Stimulated activated CD4-positive, alpha-beta T cell treated with anti-CD3 and anti-CD28 coated beads, Interleukin-2, amount 100 ng/mL, for 48 hours (primary cell): ENCODE measurements at places on chromosomes 11 and 22.

DNA sequence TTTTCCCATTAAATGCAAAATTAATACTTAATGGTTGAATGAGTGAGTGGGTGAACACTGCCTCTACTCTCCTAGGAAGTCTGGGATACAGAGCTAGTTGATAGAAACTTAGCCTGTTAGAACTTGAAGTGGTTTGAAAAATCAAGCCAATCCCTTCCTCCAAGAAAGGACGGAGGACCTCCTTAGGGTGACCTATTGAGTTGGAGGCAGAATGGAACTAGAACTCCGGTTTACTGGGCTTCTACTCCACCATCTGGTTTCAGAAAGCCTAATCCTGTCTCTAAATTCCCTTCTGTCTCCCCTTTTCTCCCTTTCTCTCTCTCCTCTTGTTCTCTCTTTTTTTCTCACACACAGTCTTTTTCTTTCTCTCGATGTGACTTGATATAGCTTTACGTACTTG, 19.6 kb upstream of the IL18BP start:
- no peak for DNase-seq

DNA sequence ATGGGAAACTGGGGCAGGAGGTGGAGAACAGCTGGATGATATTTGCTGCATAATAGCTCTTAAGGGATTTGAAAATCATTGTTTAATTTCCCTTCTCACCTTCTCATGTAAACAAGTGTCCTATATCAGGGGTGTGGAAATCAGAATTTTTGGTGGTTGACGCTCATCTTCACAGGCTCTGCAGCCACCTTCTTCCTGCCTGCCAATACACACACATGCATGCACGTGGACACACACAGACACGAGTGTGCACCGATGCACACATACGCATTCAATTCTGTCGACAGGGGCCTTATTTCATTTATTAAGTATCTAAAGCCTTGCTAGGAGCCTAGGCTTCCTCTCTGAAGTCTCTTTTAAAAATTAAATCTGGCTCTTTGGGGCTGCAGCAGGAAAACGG, 349.4 kb upstream of the NCAM1 start:
- no peak for DNase-seq

DNA sequence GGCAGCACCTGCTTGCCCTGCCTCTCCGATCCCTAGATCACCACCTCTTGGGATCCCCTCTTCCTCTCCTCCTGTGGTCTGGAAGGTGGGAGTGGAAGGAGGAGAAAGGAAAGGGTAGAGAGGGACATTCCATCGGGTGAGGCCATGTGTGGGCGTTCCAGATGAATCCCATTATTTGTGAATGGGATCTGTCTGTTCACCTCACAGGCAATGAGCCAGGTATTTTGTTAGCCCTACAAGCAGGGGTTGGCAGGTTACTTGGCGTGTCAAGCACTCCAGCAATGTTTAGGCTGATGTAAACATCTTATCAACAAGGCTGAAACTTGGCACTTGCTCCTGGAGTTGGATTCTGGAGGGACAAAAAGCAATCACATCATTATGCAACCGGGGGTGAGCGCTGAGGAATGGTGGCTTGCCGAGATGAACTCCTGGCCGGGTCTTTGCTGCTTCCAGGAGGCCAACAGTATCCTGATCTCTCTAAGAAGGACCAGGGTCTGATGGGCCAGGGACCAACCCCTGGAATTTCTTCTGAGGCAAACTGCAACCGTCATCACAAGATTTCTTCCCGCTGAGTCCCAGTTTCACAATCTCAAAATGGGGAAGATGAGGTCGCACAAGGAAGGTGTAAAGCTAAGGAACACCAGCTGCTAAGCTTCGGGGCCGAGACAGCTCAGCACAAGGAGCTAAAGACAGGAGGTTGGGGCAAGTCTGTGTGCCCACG, 7.8 kb downstream of the ADAMTS8 start:
- DNase-seq = no peak

DNA sequence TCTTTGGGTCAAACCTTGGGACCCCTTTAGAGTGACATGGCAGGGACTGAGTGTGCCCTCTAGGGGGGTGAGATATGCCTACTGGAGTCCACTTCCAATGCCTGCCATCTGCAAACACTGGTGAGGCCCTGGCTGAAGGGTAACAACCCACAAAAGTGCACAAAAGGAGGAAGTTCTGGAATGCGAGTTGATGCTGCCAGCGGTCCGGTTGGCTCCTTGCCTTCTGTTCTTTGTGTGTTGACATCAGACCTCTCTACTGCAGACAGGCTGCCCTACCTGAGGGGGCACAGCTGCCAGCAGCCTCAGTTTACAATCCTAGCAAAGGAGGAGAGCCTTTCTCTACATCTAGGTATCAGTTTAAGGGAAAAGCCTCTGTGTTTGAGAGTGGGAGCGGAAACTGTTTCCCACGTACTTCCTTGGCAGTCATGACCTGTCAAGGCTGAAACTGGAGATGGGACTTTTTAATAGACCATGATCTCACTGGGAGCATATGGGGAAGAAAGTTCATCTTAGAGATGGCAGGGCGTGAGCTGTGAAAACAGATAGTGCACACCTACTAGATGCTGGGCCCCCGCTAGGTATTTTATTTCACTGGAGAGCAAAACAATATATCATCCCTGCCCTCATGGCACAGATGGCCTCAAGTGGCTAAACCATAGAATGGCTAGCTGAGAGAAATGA, 27.2 kb downstream of the BMAL1 start:
- DNase-seq = no peak

- DNase-seq = no peak
Observed at GRCh38 chr11:124829986-124830385, 29.8 kb upstream of the MSANTD2 start.

GRCh38 chr11:86664930-86665329, 7.5 kb downstream of the ME3 start:
- DNase-seq = no peak

DNA sequence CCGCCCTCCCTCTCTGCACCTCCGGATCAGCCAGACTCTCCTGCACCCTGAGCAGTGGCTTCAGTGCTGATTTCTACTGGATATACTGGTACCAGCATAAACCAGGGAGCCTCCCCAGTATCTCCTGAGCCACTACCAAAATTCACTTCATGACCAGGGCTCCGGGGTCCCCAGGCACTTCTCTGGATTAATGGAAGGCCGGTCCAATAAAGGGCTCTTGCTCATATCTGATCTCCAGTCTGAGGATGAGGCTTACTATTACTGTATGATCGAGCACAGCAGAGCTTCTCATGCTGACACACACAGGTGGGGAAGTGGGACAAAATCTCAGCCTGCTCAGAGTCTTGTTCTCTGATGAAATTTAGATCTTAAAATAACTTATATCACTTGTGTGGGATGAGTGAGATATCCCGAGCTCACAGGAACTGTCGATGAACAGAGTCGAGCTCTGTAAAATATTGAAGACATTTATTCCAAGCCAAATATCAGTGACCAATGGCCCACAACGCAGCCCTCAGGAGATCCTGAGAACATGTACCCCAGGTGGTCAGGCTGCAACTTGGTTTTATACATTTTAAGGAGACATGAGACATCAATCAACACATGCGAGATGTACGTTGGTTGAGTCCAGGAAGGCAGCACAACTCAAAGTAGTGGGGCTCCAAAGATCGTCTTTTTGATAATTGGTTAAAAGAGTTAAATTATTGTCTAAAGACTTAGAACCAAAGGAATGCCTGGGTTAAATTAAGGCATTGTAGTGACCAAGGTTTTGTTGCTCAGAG, 93.0 kb upstream of the TOP3B start:
- DNase-seq = no peak

- DNase-seq = no peak
Observed at GRCh38 chr11:1263010-1263409, 40.1 kb downstream of the MUC5B start.

DNA sequence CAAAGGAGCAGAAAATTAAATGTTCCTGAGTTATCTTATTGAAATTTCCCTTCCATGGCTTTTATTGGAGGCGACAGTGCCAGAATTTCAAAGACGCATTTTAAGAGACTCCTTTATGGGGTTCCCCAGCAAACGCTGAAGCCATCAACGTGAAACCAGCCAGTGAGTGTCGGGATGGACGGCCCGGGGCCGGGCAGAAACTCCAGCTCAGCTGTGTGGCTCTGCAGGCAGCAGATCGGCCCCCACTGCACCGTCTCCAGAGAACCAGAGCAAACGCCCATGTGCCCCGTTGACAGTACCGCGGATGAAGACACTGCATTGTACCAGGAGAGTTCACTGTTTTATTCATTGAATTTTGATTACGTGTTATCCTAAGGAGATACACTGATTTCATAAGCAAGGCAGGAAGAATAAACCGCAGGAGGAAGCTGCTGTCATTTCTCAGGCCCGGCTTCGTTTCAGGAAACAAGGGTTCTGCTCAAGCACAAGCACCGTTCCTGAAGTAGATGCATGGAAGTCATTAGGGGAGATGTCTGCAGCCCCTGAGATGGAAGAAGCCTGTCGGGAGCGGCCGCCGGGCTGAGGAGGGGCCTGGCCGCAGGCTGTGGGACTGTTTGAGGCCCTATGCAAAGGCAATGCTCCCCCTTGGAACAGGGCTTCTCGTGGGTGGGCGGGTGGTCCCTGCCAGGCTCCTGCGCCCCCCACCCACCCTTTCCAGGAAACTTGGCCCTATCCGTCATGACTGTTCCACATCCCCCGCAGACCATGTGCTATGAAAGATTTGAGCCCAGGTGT, 639.7 kb downstream of the TBC1D22A start:
- no peak for DNase-seq

DNA sequence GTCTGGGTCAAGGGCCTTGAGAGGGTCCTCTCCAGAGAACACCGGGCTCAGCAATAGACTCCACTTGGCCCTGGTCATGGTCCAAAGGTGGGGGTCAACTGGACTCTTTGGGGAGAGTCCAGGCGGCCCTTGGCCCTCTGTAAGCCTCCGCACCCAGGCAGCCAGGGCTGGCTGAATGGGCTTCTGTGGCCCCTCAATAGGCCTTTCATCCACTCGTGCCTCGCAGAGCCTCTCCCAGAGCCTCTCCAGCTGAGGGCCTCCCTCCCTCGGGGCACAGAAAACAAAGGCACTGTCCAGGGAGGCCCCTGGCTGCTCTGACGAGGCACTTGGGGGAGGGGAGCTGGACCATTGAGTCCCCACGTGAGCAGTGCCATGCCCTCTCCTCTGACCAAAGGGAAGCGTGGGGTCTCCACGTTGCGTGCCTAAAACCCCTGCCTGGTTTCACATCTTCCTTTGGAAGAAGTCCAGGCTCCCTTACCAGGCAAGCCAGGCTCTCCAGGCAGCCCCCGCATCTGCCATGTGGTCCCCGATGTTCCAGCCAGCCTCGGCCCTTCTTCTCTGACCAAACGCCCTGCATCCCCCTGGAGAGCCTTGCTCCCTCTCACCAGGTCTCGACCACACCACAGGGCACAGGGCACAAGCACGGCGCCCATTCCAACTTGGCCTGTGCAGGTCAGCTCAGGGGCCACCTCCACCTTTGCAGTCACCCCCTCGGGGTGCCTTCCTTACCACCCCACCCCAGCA, 15.5 kb downstream of the KIAA0930 start:
- no peak for DNase-seq

DNA sequence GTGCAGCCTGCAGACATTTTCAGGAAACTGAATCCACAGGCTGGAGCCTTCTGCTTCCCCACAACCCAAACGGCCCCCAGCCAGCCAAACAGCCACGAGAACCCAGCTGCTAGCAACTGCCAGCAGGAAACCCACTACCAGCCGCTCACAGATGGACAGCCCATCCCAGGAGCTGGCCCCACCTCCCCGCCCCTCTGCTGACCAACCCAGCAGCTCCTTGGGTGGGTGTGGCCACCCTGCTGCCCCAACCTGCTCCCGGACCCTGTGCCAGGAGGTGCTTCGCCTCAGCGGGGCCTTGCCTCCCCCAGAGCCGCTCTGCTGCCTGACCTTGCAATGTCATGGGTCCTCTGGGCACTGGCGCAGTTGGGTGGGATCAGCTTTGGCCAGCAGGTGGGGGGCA, 8.2 kb upstream of the CCDC188 start:
- no peak for DNase-seq

DNA sequence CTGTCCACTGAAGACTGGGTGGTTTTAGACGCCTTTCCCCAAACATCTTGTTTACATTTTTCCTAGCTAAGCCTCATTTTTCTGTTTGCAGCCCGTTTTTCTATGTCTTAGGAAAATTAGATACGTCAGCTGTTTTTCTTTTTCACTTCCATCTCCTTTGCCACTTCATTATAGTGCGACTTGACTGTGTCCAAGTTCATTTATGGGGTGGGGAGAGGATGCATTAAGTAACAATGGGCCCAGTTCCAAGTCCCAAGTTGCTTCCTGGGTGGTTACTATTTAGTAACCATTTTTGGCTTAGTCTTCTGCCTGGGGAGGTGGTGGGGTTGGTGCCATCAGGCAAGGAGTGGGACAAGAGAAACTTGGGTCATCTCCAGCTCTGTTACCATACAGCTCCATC, 83.0 kb downstream of the TRAF6 start:
- no peak for DNase-seq

DNA sequence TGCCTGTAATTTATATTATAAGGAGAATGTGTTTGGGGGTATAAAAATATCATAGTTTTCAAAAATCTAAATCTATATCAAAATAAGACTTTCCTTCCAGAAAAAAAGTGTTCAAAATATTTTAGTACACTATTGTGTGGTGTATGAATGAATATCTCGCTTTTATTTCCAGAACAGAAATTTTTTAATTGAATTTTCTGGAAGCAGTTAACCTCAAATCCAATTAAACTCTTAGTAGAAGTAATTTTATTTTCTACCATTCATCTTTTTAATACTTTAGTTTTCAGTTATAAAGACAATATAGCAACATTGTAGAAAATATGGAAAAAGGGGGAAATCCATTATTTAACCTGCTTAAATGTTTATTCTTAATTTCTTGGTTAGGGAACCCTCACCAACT, 58.7 kb downstream of the ACER3 start:
- no peak for DNase-seq

- no peak for DNase-seq
Observed at GRCh38 chr11:107050121-107050520, 31.8 kb upstream of the GUCY1A2 start.

DNA sequence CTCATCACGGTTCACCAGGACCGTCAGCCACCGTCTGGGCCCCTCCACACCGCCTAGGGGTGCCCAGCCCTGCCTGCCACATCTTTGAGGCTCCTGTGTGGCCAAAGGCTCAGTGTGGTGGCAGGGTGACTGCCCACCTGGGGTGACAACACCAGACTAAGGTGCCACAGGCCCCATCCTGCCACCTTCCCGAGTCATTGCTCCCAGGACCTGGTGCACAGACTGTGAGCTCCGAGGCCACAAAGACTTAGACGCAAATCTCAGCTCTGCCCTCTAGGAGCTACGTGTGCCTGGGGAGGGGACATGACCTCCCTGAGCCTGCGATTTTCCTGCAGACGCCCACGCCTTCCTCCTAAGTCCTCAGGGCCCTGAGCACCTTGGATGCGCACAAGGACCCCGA, 36.5 kb downstream of the KIAA0930 start:
- no peak for DNase-seq

DNA sequence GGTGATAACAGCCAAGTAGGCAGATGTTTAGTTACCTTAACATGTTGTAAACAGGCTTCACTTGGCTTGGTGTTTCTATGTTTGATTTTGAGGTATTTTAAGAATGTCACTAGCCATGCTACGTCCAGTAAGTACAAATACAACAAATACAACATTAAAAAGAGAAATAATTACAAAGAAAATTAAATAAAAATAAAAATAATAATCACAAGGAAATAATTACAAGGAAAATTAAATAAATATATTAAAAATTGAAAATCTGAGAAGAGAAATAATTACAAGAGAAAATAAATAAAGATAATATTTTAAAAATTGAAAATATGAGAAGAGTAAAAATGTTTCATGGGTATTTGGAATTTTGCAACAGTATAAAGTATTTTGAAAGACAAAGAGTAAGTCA, 103.9 kb downstream of the GUCY1A2 start:
- DNase-seq = no peak
